ENCODE measurements at places on chromosomes 11 and 22.

GRCh38 chr22:35126993-35127392 lies 61.0 kb downstream of the ISX start:
- no peak for DNase-seq

DNA sequence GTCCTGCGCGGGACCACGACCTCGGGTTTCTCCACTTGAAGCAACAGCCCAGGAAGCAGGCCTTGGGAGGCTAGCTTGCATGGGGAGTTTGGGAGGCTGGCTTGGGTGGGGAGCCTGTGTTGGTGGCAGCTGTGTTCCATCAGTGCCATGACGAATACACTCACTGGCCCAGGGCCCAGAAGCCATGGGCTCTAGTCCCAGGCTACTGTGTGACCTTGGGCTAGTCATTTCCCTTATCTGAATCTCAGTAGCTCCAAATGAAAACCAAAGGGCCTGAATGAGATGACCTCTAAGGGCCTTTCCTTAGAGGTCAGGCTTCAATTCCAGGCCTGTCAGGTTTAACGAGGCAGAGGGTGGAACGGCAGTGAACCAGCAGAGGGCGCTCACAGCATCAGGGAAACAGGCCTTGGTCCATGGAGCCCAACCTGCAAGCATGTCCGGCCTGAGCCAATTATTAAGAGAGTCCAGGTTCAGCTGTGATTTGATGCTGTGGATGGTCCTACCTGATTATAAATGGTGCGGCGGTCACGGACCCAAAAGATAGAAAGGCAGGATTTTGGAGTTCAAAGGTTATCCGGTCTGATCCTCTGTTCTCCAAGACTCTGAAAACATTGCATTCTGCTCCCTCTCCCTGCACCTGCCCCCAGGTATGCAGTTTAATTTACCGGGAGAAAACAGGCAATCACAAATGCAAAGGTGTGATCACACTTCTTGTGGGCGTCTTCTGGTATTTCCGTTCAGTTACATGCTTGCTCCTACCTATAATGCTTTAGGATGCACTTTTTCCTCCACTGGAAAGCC lies 15.9 kb downstream of the PTPN5 start:
- peak; percentile 65 for DNase-seq

GRCh38 chr11:120894202-120894985 lies 129.5 kb upstream of the TBCEL start:
- no peak for DNase-seq

DNA sequence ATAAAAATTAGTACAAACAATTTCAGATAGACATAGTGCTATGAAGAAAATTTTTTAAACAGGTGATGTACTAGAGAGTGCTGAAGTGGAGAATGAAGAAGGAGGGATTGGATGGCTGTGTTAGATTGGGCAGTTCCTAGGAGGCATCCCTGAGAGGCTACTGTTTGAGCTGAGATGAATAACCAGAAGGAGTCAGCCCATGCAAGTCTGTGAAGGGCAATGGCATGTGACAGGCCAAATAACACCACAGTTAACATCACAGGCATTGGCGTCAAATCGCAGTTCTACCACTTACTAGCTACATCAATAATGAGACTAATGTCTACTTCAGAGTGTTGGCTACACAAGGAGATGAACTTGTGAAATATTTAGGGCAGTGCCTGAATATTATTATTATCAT lies 35.4 kb downstream of the HORMAD2 start:
- DNase-seq, result no peak

- peak; percentile 15 for DNase-seq
Measured at GRCh38 chr22:22210375-22210774, 34.2 kb upstream of the VPREB1 start.
